ENCODE measurements at places on chromosomes 16 and 17.

- peak; percentile 77 for DNase-seq
Observed at GRCh38 chr17:35486920-35487732, 38.6 kb upstream of the SLFN13 start.

DNA sequence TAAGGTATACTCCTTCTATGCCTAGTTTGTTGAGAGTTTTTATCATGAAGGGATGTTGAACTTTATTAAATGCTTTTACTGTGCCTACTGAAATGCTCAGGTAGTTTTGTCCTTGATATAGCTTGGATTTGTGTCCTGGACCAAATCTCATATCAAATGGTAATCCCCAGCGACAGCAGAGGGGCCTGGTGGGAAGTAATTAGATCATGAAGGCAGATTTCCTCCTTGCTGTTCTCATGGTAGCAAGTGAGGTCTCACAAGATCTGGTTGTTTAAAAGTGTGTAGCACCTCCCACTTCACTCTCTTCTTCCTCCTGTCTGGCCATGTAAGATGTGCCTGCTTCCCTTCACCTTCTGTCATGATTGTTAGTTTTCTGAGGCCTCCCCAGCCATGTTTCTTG is 78.2 kb downstream of the KIF2B start:
- no peak for DNase-seq

DNA sequence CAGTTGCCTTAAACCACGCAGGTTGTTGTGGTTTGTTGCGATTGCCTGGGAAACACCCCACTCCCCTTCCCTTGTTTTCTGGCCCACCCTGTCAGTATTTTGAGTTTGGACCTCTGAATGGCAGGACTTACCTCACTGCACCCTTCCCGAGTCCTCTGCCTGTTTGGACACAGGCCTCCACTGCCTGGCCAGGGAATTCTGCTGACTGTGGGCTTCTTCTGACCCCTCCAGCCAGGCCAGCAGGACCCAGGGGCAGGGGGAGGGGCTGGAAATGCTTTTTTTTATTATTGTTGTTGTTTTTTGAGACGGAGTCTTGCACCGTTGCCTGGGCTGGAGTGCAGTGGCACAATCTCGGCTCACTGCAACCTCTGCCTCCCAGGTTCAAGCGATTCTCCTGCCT is 4.2 kb upstream of the MGAT5B start:
- no peak for DNase-seq

GRCh38 chr16:54193665-54194333 is 92.8 kb downstream of the IRX3 start:
- DNase-seq = peak; percentile 81

DNA sequence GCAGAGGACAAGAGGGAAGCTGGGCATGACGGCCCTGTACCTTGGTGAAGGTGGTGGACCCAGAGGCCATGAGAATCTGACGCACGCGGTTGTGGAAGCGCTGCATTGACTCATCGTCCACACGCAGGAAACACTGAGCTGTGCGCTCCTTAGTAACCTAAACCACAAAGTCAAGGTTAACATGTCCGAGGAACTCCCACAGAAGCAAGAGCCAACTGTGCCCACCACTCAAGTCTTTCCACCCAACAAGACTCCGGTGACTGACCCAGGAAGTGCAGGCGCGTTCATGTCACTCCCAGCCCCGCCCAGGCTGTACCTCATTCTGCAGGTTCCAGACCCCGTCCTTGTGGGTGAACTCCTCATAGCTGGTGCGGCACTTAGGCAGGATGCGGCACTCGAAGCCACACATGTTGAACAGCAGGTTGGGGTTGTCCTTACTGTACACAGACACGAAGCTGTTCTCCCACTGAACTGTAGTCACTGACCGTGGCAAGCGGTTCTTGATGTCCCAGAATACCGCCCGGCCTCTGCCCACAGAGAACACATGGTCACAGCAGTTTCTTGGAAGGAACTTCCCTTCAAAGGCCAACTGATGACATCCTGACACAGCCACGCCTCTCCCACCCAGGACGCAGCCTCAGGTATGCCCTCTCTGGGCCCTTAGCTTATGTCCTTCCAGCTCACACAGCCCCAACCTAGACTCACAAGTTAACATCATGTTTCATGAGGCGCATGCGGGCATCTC is 11.5 kb downstream of the PRPF8 start:
- DNase-seq = no peak

DNA sequence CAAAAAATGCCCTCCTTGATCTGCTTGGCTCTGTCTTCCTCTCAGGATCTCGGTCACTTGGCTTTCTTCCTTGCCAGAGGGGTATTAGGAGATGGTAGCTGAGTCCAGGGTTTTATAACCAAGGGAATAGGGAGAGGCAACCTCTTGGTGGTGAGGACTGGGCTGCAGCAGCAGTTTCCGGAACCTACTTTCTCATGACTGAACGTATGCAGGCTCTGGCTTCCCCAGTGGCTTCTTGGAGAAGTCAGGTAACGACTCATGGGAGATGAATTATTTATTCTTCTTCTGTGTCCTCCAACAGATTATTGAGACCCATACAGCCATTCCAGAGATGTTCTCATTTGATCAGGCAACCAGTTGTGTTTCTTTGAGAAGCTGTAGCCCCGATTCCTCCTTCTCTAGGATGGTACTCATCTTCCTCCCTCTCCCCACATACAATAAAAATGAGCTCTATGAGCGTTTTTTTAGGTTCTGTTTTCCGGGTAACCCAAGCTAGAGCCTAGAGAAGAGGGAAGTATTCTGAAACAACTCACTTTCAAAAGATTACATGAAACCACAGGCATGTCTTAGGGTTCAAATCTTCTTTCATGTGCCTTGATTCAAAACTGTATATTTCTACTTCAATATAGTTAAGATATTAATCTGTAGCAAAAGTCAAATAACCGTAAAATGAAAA is 22.3 kb upstream of the DHX40 start:
- DNase-seq = no peak

- peak; percentile 85 for DNase-seq
Observed at GRCh38 chr17:79777894-79778503, at the start of gene CBX2. Gene CBX2 (plus strand): TSS chr17:79778148. CDS start chr17:79778236, 88 bp downstream.
